ENCODE measurements at places on chromosomes 4 and X.

DNA sequence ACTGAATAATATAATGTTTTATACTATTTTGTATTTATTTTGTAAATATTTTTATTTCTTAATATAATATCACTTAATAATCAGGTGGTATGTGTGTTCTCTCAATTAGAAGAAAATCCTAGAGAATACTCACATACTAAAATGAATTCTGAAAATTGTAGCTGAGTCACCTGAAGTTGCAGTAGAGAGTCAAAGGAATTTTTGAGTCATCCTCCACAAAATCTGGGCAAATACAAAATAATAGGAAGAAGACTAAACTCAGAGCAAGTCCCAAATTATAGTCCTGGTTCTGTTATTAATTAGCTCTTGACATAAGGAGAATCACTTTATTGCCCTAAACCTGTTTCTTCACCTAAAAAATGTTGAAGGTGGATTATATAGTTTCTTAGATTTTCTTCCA lies 57.8 kb downstream of the SPATA4 start:
- DNase-seq, result peak; percentile 3

DNA sequence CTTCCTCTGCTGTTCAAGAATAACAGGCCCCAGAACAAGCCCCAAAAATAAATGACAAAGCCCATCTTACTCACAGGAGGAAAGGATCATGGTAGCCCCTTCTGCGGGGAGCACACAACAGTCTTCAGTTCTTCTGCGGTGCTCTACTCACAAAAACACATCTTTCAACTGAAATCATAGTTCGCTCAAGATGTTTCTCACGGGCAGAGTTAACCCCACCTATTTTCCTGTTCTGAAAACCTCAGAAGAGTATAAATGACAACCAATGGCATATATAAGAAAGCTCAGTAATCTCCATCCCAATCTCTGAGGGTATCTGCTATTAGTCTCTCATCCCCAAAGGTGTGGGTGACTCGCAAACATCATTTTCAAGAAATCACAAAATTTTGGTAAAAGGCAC lies at the start of gene TXK:
Gene TXK, minus strand, starts transcription at position 170 of the 400 bp plus-strand sequence. Its CDS starts 80 bp downstream, at position 90.
- no peak for DNase-seq

GRCh38 chr4:155820887-155821518 lies 45.1 kb downstream of the ASIC5 start:
- DNase-seq, result no peak

- no peak for DNase-seq
Observed at GRCh38 chrX:47585273-47585672, 3.0 kb downstream of the TIMP1 start.

DNA sequence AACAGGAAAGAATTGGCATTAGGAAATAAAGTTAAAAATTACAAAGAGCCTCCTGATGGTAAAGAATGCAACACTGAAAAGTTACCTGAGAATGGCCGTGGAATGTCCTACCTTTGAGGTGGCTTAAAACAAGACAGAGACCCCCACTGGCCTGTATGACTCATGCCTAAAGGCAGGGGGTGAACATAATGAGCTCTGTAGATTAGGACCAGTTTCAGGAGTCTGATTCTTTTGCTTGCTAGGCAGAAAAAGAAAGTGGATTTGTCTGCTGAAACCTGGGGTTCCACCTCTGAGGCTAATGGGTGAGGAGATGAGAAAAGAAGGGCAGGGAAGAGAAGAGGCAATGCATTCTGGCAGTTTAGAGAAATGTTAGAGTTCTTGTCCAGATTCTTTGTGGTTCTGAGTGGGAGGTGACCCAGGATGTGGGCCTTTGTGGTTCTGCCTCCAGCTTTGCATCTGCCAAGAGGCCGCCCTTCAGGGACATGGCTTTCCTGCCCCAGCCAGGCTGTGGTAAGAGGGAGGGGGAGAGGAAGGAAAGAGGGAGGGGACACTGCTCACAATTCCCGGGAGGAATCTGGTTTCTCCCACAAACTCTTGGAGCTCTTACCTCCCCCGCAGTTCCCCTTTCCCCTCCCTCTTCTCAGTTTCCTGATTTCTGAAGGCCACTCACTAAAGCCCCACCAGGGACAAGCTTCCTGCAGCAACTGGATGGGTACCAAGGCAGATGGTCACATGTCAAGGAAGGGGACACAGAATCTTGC lies 109.6 kb downstream of the EFNB1 start:
- DNase-seq, result peak; percentile 18

DNA sequence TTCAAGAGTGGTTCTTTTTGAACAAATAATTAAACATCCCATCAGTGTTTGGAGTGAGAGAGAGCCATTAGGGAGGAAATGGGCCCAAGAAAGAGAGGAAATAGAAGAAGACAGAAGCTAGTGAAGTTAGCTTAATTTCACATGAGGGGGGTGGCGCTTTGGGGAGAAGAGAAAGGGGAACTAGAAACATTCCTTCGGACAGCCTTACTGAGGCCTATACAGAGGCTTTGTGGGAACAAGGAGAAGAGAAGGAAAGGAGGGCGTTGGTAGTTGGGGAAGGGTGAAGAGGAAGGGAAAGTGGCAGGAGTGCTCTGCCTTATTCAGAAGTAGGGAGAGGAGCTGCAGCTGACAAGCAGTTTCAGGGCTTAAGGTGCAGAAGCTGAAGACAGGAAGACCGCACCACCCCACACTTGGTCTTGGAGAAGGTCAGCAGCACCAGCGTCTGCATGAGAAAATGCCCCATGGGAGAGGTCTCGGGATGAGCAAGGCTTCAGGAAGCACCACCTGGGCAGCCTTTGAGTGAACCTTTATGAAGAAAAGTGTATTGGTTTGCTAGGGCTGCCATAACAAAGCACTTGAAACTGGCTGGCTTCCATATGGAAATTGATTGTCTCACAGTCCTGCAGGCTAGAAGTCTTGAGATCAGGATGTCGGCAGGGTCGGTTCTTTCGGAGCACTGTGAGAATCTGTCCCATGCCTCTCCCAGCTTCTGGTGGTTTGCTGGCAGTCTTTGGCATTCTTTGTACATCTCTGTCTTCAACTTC lies 85.1 kb downstream of the KIT start:
- no peak for DNase-seq

DNA sequence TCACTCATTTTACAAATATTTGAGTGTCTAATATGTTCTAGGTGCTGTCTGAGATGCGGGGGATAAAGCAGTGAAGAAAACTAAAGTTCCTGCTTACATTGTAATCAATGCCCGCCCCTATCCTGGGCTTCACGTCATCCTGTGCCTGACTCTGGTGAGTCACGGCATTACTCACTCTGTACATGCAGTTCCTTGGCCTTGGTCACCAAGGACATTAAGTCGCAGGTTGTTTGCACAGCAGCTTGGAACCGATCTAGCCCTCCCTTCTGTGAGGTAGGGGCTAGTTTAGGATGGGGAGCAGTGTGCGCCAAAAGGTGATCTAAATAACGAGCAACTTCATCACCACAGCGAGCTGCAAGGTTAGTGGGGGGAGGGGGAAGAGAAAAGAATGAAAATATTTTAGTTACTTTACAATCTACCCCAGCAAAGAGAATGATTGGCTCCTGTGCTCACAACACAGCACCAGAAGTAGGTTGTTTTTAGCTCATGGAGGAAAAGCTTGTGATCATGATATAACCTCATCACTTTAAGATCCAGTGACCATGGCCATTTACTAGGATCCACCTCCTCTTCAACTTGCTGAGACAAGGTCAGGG lies 48.0 kb upstream of the HDAC8 start:
- peak; percentile 14 for DNase-seq

DNA sequence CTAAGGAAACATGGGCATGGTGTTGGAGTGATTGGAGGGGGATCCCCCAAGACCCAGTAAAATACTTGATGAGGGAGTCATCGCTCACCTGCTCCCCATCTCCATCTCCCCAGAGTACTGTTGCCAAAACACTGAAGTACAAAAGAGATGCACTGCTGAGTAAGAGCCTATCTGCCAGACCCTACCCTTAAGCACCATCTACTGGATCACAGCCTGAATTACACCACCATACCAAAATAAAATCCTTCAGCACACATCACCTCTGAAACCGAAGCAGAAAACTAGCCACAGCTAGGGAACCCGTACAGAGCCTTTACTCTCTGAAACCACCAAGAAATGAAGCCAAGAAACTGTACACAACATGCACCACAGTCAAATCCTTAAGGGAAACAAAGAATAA lies 466.3 kb upstream of the ACTRT1 start:
- DNase-seq, result no peak

- DNase-seq, result no peak
Observed at GRCh38 chrX:28848707-28849106, 261.5 kb downstream of the IL1RAPL1 start.

DNA sequence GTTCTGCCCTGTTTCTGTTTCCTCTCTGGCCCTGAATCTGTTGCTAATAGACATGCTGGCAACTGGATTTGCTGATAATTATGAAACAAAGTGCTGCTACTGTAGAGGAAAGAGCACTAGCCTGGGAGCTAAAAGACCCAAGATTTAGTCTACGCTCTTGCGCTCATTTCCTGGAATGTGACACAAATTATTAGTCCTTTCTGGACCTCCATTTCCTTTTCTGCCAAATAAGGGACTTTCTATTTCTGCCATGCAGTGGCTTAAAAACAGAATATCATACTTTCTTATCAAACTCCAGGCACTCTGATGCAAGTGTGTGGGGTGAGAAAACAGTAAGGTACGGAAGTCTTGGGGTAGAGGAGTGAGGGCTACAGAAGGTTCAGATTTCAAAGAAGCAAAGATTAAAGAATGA lies 48.3 kb upstream of the GPR174 start:
- no peak for DNase-seq

All from GM04503 (cell line).